Activated CD4-positive, alpha-beta T cell treated with anti-CD3 and anti-CD28 coated beads, Interleukin-2, amount 10 ng/mL, durations not matched to agents 24 days and 14 days (primary cell): ENCODE measurements at places on chromosomes 3 and 15. TPM values are rescaled to one million over a fixed set of nuclear protein-coding genes. Genes with fewer than 3 reads are reported as not detected.

DNA sequence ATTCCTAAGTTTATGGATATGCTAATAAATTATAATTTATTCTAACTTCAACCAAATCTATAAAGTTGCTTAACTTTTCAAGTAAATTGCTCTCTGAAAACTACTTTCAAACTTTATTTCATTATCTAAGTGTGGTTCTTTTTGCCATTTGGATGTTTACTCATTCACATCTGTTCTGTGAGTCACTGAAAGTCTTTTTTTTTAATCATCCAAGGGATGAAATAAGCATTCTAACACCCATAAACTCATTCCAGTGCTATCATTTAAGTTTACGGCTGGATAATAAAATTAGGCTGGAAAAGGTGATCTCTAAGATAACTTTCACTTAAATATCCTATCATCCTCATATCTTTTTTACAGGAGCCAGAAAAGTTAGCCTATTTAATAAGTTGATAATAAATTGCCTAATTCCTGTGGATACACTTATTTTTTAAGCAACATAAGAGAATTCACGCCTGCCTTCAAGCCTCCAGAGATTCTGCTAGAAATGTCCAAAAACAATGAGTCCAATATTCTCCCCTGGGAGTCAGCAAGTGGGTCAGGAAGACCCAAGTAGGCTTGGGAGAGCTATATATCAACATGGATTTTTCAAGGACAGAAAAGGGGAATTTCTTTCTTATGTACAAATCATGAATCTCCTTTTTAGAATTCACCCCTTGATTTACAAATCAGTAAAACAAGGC lies 25.8 kb downstream of the SCG3 start:
- H3K27me3 ChIP-seq = peaks cover 4% of the 10 kb centered on the region
- no peaks in the 10 kb centered on the region for H3K36me3 ChIP-seq
- no peak overlapping the region for H3K4me3 ChIP-seq
- H3K27ac ChIP-seq = no peak overlapping the region
- DNase-seq = no peak
- H3K4me1 ChIP-seq = no peaks in the 10 kb centered on the region

- no peak overlapping the region for H3K27ac ChIP-seq
- H3K27me3 ChIP-seq = peaks cover 2% of the 10 kb centered on the region
- H3K36me3 ChIP-seq = no peaks in the 10 kb centered on the region
- H3K4me3 ChIP-seq = no peak overlapping the region
- DNase-seq = no peak
Observed at GRCh38 chr3:41598402-41599126, 363.3 kb downstream of the ULK4 start.

GRCh38 chr3:27094721-27095120 lies 274.5 kb downstream of the NEK10 start:
- H3K4me3 ChIP-seq = no peak overlapping the region
- no peaks in the 10 kb centered on the region for H3K27me3 ChIP-seq
- no peaks in the 10 kb centered on the region for H3K36me3 ChIP-seq
- H3K27ac ChIP-seq = no peak overlapping the region

DNA sequence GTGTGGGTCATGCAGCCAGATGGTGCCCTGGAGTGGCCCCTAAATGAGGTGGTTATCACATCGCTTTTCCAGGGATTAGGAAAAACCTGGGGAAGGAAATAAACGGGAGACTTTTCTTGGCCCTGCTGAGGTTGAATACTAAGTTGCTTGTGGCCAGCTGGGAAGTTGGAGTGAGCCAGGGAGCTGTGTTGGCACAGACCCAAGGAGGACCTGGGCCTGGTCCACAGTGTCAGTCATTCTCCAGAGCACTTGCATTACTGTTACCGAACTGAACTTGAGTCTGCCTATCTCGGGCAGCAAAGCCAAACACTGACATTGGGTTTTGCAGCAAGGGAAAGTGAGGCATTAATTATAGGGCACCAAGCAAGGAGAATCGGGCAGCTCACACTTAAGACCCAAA lies 339.0 kb downstream of the GABRB3 start:
- no peak overlapping the region for H3K27ac ChIP-seq
- H3K36me3 ChIP-seq = no peaks in the 10 kb centered on the region
- H3K27me3 ChIP-seq = no peaks in the 10 kb centered on the region
- DNase-seq = no peak
- H3K4me3 ChIP-seq = no peak overlapping the region
- H3K4me1 ChIP-seq = no peaks in the 10 kb centered on the region

GRCh38 chr3:119408243-119408950 lies 55.0 kb downstream of the TMEM39A start:
- no peak overlapping the region for H3K27ac ChIP-seq
- H3K27me3 ChIP-seq = no peaks in the 10 kb centered on the region
- peaks cover 3% of the 10 kb centered on the region for H3K36me3 ChIP-seq
- H3K4me3 ChIP-seq = no peak overlapping the region

- no peaks in the 10 kb centered on the region for H3K27me3 ChIP-seq
- no peak overlapping the region for H3K4me3 ChIP-seq
- H3K27ac ChIP-seq = no peak overlapping the region
Observed at GRCh38 chr3:100775226-100775625, 65.9 kb downstream of the TFG start.

GRCh38 chr3:147755310-147755709 lies 346.1 kb downstream of the ZIC1 start:
- H3K4me3 ChIP-seq = no peak overlapping the region
- no peaks in the 10 kb centered on the region for H3K27me3 ChIP-seq
- DNase-seq = no peak
- H3K27ac ChIP-seq = no peak overlapping the region
- no peaks in the 10 kb centered on the region for H3K36me3 ChIP-seq
- H3K4me1 ChIP-seq = no peaks in the 10 kb centered on the region

DNA sequence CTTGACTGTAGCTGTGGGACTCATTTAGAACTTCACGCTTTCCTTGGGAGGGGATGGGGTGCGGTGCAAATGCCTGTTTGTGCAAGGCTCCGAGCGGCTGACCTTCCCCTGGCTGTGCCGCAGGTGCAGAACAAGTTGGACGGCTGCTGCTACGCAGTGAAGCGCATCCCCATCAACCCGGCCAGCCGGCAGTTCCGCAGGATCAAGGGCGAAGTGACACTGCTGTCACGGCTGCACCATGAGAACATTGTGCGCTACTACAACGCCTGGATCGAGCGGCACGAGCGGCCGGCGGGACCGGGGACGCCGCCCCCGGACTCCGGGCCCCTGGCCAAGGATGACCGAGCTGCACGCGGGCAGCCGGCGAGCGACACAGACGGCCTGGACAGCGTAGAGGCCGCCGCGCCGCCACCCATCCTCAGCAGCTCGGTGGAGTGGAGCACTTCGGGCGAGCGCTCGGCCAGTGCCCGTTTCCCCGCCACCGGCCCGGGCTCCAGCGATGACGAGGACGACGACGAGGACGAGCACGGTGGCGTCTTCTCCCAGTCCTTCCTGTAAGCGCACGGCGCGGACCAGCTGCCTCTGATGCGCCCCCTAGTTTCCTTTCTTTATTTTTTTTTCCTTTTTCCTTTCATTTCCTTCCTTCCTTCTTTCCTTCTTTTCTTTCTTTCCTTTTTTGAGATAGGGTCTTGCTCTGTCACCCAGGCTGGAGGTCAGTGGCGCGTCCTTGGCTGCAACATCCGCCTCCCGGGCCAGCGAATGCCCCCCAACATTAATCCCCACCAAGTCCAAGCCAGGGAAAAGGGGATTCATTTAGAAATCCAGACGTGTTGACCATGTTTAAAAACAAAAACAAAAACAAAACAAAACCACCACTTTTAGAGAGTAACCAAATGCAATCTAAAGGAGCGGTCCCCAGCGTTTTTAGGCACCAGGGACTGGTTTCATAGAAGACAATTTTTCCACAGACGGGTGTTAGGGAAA lies 42.7 kb downstream of the EIF2AK4 start:
- H3K27ac ChIP-seq = no peak overlapping the region
- no peak for DNase-seq
- H3K27me3 ChIP-seq = no peaks in the 10 kb centered on the region
- peaks cover 34% of the 10 kb centered on the region for H3K36me3 ChIP-seq
- H3K4me3 ChIP-seq = peak overlapping the region; percentile 35

- H3K4me3 ChIP-seq = peak overlapping the region; percentile 86
- no peaks in the 10 kb centered on the region for H3K27me3 ChIP-seq
- H3K36me3 ChIP-seq = peaks cover 4% of the 10 kb centered on the region
- peak overlapping the region; percentile 92 for H3K27ac ChIP-seq
- peak; percentile 71 for DNase-seq
Observed at GRCh38 chr15:44666210-44667038, 3.0 kb upstream of the SPG11 start.

GRCh38 chr15:64693134-64693533 lies 82.3 kb downstream of the RBPMS2 start:
- no peaks in the 10 kb centered on the region for H3K27me3 ChIP-seq
- no peak overlapping the region for H3K27ac ChIP-seq
- peaks cover 19% of the 10 kb centered on the region for H3K4me1 ChIP-seq
- no peak overlapping the region for H3K4me3 ChIP-seq
- no peak for DNase-seq

- no peaks in the 10 kb centered on the region for H3K4me1 ChIP-seq
- no peak for DNase-seq
- H3K27me3 ChIP-seq = no peaks in the 10 kb centered on the region
- no peak overlapping the region for H3K27ac ChIP-seq
- H3K4me3 ChIP-seq = no peak overlapping the region
Observed at GRCh38 chr3:148233403-148233802, 464.3 kb upstream of the AGTR1 start.

DNA sequence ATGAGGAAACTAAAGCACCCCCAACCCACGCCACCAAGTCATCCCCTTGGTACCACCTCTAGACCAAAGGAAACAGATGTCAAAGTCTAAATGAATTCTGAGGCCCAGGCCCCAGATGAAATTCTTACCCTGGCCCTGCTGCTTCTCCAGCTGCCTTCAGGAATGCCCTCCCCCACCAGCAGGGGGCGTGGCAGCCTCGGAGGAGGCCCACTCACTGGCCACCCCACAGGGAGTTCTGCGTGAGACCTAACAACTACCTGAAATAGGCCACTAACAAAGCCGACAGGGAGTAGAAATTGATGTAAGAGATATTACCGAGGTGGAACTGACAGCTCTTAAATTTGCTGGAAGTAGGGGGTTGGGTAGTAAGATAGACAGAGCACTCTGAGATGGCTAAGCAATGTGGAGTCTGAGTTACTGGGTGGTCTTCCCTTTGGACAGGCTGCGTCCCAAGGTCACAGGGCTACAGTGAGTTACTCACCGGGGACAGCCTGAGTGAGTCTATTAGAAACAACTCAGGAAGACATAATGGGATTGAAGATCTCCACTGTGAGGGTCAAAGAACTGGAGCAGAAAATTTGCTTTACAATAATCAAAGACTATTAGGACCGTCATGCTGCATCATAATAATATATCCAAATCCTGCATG lies 240.7 kb downstream of the SHOX2 start:
- no peak overlapping the region for H3K4me3 ChIP-seq
- no peaks in the 10 kb centered on the region for H3K36me3 ChIP-seq
- peak; percentile 81 for DNase-seq

GRCh38 chr3:196867507-196868296 lies at the start of gene SENP5:
Gene SENP5 (plus strand): TSS chr3:196867920. CDS start chr3:196885182, 17,262 bp downstream.
- H3K27me3 ChIP-seq = no peaks in the 10 kb centered on the region
- peak within 1 kb of the TSS; percentile 93 for H3K27ac ChIP-seq
- DNase-seq = peak; percentile 97
- peak within 1 kb of the TSS; percentile 96 for H3K4me3 ChIP-seq
- H3K4me1 ChIP-seq = peaks cover 17% of the 10 kb centered on the region

DNA sequence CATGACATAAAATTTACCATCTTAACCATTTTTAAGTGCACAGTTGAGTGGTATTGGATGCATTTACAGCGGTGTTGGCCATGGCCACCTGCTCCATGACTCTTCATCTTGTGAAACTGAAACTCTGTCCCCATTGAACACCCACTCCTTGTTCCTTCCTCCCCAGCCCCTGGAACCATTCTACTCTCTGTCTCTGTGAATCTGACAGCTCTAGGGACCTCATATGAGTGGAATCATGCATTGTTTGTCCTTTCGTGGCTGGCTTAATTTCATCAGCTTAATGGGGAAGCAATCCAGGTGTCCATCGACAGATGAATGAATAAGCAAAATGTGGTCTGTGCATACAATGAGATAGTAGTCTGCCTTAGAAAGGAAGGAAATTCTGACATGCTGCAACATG lies 42.5 kb downstream of the PLXNA1 start:
- no peak overlapping the region for H3K27ac ChIP-seq
- H3K36me3 ChIP-seq = no peaks in the 10 kb centered on the region
- no peak for DNase-seq
- H3K4me3 ChIP-seq = no peak overlapping the region

DNA sequence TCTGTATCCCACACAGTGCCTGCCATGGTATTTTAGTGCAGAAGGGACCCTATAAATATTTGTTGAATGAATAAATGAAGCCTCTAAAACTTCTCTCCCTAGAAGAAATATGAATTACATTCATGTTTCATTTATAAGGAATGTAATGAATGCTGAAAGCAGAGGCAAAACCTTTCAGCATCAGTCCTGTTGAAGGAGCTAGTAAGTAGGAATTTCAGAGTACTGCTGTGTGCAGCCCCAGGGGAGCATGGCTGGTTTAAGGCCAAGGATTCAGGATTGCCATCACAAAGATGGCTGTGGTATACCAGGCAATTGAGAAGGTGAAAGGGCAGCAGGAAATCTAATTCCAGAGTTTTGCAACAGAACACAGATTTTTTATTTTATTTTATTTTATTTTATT lies 1131.4 kb downstream of the IGSF11 start:
- H3K27ac ChIP-seq = no peak overlapping the region
- DNase-seq = no peak
- no peaks in the 10 kb centered on the region for H3K4me1 ChIP-seq
- H3K27me3 ChIP-seq = no peaks in the 10 kb centered on the region
- no peak overlapping the region for H3K4me3 ChIP-seq

GRCh38 chr3:184777566-184778356 lies 34.2 kb upstream of the VPS8 start:
- DNase-seq = peak; percentile 93
- H3K4me1 ChIP-seq = no peaks in the 10 kb centered on the region
- peaks cover 17% of the 10 kb centered on the region for H3K27me3 ChIP-seq
- no peaks in the 10 kb centered on the region for H3K36me3 ChIP-seq

DNA sequence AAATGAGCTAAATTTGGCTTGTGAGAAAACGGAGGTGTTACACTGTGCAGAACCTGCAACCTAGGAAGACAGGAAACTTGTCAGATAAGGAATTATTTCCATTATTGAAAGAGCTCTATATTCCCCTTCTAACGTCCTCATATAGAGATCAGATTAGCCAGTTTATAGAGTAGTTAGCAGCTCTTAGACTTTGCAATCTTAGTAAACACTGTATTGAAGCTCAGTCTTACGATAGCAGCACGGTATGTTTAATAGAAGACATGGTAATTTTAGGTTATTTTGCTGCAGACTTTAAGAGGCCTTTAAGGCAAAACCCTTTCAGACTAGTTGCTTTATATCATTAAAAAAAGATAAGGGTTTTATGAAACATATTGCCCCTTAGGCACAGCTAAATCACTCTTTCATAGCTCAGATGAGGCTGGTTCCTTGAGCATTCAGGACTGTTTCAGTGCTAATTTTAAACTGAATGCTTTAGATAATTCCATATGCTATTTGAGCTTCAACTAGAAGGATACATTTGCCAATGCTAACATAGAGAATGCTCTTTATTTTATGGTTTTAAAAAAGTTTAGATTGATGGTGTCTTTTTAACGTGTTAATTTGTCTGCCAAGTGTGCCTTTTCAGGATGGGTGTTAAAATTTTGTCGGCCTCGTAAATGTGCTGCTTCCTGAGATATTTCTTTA lies 234.3 kb downstream of the PYDC2 start:
- no peak overlapping the region for H3K27ac ChIP-seq
- H3K27me3 ChIP-seq = no peaks in the 10 kb centered on the region
- H3K4me3 ChIP-seq = no peak overlapping the region

SELENOK gene
- 51.4 and 58.5 TPM in 2 replicates for total RNA-seq

SLC12A1 gene
- total RNA-seq = not detected in 2 replicates

AGTR1 gene
- total RNA-seq = not detected in 2 replicates

STXBP5L gene
- total RNA-seq = not detected in 2 replicates

CDCP1 gene
- 3.2 and 3.3 TPM in 2 replicates for total RNA-seq

ISL2 gene
- 0.31 and 0.89 TPM in 2 replicates for total RNA-seq

DUOXA2 gene
- not detected in 2 replicates for total RNA-seq

A4GNT gene
- not detected in 2 replicates for total RNA-seq
